ENCODE measurements at places on chromosomes 3 and 15.
A peak's percentile ranks its signal among the peaks of the same experiment; 100 is the strongest.

DNA sequence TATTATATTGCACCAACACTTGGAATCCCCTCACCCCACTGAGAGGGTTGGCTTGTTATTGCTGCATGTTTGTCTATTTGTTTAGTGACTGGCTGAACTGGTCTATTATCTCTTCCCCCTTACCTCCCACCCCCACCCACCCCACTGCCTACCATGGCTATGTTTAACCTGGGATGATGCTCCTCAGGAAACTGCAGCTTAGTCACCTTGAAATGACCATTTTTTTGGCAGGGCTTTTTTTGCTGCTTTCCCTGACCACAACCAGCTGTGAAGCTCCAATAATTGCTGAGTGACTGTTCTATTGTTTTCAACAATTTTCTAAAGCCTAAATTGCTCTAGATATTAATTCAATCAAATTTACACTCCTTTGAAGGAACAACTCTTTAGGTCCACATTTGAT lies 137.9 kb upstream of the CADM2 start:
- no peak for DNase-seq

DNA sequence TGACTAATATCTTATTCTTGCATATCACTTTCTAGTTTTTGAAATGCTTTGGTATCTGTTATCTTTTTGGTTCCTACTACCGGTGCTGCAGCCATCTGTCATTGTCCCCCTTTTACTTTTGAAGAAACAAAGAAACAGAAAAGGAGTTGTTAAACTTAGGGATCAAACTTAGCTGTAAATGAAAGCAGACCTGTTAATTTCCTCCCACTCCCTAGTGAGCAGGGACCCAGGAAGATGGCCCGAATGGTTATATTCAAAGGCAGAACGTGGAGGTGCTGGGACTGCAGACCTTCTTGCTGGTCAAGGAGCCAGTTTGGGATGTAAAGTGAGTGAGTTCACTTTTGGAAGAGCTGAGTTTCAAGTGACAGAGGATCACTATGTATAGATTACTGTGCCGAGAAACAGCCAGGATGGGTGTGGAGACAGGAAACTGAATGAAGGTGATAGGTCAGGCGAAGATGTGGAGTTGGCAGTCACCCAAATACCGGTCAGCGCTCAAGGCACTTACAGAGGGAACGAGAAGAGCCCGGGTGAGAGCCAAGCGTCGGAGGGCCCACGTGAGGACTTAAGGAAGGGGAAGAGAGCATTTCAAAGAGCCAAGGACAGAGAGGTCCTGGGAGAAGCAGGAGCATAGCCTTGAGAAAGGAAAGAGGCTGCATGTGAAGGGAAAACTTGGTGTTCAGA lies 20.1 kb downstream of the KBTBD8 start:
- no peak for DNase-seq

DNA sequence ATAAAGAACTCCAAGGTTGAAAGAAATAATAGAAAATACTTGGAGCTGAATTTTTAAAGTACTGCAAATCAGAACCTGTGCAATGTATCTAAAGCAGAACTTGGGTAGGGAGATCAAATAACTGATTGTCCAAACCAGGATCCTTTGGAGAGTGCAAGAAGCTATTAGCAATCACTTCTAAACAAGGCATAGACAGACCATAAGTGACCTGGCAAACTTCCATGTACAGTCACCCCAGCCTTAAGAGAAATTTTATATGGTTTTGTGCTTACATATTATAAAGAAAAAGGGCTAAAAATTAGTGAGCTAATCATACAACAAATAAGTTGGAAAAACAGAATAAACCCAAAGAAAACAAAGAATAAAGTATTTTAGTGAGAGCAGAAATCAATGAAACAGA lies 35.2 kb downstream of the ETV5 start:
- no peak for DNase-seq

GRCh38 chr3:73215281-73215680 lies 153.8 kb downstream of the EBLN2 start:
- no peak for DNase-seq

DNA sequence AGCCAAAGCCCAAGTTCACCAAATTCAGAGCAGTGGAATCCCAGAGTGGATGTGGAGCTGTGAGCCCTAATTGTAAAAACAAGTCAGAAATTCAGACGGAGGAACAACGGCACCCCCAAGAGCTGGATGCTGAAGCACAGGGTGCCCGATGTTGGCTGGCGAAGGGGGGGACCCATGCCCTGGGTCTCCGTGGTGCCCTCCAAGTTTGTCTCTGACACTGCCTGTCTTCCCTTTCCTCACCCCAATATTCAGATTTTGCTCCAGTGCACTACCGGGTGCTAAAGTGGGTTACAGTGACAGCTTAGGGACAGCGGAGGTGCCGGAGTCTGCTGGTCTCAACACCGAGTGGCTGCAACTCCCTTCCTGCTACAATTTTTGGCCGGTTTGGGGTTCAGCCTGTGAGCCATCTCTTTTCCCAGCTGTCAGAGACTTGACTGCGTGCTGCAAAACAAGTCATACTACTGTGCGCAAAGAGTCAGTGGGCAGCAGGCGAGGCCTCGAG lies 6.6 kb downstream of the GRIP2 start:
- DNase-seq = no peak

- DNase-seq = no peak
These were observed 65.9 kb upstream of the IGSF10 start for GRCh38 chr3:151526757-151527156.

DNA sequence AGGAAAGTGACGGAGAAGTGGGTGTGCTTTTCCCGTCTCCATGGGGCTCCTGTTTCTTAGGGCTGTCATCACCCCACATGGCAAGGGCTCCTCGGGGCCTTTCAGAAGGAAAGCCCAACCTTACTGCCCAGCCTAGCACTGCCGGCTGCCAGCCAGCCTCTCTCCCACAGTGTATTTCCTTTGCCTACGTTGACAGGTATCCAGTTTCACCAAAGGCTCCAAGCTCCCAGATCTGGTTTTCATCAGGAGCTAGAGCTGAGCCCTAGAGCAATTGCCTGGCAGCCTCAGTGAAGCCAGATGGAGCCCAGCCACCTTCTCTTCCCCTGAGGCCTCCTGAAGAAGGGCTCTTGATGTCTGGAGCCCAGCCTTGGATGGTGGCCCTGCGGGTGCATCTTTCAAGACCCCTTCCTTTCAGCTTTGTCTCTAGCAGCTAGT lies 20.2 kb downstream of the CRABP1 start:
- DNase-seq = no peak

DNA sequence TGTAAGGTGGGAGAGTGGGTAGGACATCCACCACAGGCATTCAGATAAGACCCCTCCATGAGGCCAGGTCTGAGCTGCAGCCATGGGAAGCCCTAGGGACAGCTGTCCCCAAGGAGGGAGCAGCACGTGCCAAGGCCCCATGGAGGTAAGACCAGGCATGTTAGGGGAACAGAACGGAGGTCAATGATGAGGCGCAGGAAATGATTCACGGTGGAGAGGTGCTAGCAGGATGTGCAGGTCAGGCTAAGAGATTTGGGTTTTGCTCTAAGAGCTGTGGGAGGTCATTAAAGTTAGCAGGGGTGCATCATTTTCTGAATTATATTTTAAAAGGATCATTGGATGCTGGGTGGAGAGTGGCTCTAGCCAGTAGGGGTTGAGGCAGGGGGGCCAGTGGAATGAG lies 66.4 kb upstream of the SNRPA1 start:
- no peak for DNase-seq

- no peak for DNase-seq
These were observed 27.7 kb downstream of the CCDC54 start for GRCh38 chr3:107404727-107405469.

GRCh38 chr3:72021531-72021930 lies 236.6 kb upstream of the PROK2 start:
- DNase-seq = no peak

DNA sequence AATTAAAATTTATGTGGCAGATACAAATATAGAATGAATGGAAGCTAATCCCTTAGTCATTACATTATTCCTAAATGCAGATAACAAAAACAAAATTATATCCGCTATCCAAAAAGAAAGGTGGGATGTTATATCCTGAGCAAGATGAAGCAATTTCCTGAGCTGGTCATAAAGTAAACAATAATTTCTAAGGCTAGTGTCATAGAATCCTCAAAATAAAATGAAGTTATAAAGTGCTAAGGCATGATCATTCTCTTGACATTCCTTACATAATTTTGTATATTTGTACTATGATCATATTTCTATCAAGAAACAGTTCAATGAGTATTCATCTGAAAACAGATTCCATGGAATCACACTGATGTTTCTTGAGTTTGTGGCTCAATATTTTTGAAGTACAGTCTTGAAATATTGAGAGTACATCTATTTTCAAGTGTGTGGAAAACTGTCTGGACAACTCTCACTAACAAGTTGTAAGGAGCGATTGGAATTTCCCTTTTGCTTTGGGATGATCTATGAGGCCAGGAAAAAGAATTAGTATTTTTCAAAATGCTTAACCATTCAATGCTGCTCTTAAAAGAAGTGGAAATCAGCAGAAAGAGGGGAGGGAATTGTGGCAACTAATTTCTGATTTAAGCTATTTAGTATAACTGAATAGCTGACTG lies 92.4 kb downstream of the ABI3BP start:
- DNase-seq = no peak

- no peak for DNase-seq
These were observed 10.6 kb upstream of the STT3B start for GRCh38 chr3:31522152-31522551.

DNA sequence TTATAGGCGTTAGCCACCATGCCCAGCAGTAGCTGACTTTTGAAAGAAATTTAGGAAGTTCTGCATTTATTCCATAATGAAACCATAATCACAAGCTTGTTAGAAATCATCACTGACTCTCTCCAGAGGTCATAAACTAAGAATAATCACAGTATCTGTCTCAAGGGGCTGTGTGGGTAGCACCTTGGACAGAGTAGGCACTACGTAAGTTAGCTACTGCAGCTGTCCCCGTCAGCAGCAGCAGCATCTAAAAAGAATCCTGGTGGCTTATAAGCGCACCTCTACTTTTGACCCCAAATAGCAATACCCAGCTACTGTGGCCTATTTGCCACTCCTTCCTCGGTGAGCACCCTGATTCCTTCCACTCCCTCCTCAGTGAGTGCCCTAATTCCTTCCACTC lies 57.8 kb upstream of the RPL35A start:
- DNase-seq = no peak

DNA sequence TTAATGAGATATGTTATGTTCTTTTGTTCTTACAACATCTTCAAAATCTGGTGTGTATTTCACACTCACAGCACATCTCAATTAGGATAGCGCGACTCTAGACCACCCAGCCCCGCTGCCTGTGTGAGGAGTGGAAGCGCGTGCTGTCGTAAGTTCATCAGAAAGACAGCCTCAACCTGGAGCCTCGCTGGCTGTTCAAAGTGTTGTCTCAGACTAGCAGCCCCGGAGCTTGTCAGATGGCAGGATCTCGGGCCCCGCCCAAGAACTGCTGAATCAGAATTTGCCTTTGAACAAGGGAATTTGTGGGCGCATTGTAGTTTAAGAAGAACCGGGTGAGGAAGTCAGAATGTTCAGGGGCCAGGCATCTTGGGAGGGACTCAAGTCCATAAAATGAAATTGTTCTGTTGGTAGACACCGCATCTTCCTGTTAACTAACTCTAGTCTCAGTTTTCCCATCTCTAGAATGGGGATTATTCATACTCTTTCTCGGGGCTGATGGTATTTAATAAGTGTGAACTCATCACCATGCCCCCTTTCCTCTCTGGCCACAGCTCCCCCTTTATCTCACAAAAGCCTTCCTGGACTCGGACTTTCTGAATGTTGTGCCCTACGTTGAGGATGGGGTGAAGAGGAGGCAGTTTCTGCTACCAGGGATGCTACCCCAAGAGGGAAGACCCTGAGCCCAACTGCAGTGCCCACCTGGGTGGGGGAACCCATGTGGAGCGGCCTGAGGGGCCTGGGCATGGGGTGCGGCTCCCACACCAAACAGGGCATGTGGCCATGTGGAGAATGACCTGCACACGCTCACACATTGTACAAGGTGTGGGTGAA lies 40.4 kb downstream of the BHLHE40 start:
- peak; percentile 63 for DNase-seq

GRCh38 chr3:108100906-108101660 lies 10.3 kb upstream of the CD47 start:
- DNase-seq = no peak

GRCh38 chr3:140375002-140375401 lies 302.9 kb upstream of the TRIM42 start:
- no peak for DNase-seq

DNA sequence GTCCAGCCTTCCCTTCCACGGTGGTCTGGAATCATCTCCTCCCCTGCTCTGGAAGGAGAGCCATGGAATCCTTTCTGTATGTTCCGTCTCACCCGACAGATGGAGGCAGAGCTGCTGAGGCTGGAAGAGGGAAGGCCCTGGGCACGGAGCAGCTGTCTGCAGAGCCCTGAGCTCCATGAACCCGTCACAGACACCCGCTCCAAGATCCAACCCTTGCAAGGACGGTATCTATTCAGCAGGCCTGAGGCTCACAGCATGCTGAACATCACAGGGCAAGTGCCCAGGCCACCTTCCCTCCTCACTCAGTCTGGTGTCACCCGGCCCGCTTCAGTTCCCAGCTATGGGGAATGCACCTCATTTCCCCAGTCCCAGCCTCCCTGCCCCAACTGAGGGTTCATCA lies 103.9 kb downstream of the LRIG1 start:
- DNase-seq = no peak

- no peak for DNase-seq
These were observed 49.5 kb downstream of the CCDC12 start for GRCh38 chr3:46926871-46927717.

GRCh38 chr15:83380682-83381081 lies 66.5 kb upstream of the SH3GL3 start:
- DNase-seq = no peak

DNA sequence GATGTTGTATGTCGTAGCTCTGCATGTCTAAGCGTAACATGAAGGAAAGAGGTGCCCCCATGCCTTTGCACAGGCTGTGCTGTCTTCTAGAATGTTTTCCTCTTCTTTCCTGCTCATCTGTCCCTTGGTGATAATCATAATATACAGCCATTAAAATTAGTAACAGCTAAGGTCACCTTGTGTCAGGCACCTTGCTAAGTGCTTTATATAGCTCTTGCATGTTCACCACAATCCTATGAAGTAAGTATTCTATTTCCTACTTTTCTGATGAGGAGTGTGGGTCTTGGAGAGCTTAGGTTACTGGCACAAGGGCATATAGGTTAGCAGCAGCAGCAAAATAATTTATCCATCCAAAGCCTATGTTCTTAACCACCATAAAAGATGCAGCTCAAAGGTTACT lies 754.4 kb downstream of the NTRK3 start:
- DNase-seq = no peak

GRCh38 chr3:123322866-123323265 lies 121.1 kb downstream of the SEC22A start:
- DNase-seq = no peak

Data from T-helper 17 cell (primary cell).